H9 (cell line): ENCODE measurements at places on chromosomes 11 and 22. TPM values are rescaled to one million over a fixed set of nuclear protein-coding genes. Genes with fewer than 3 reads are reported as not detected.

Gene KRTAP5-8
- not detected in 2 replicates for total RNA-seq

- DNase-seq = no peak
- peaks cover 15% of the 10 kb centered on the region for H3K36me3 ChIP-seq
- no peak overlapping the region for H3K27ac ChIP-seq
These were observed 12.5 kb downstream of the FEZ1 start for GRCh38 chr11:125483592-125483991.

- H3K4me3 ChIP-seq = no peak overlapping the region
- H3K36me3 ChIP-seq = peaks cover 16% of the 10 kb centered on the region; the same call in 2 of the 3 replicates
- H3K27ac ChIP-seq = no peak overlapping the region
- no peaks in the 10 kb centered on the region for H3K4me1 ChIP-seq
- DNase-seq = no peak
- H3K27me3 ChIP-seq = no peaks in the 10 kb centered on the region
These were observed 13.7 kb downstream of the BIRC2 start for GRCh38 chr11:102360681-102361080.

Gene MLC1
- total RNA-seq = not detected in 2 replicates
